ENCODE measurements at places on chromosomes 12 and 14.

DNA sequence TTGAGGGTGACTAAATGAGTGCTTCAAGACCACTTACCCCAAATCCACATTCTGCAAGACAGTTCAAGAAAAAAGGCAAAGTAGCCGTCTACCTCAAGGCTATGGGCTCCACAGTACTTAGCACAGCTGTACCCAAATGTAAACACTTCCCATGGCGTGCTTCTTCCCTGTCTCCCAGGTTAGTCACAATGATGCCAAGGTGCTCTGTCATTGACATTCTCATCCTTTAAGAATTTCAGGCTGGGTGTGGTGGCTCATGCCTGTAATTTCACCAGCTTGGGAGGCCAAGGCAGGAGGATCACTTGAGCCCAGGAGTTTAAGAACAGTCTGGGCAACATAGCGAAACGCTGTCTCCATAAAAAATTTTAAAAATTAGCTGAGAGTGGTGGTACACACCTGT lies 51.2 kb upstream of the CERS5 start:
- DNase-seq = no peak

DNA sequence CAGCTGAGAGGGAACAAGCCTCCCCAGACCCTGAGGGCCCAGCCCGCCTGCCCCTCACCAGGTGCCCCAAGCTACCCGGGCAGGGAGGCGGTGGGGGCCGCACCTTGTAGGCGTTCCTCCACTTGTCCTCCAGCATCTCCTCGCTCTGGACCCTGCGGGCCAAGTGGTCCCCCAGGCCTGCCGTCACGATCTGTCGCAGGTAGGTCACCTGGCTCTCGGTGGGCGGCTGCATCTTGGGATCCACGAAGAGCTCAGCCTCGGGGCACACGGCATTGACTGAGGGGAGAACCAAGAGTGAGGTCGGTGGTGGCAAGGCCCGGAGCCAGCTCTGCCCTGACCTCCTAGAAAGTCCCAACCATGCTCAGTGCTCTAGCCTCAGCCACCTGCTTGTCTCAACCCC lies 36.6 kb downstream of the DHX37 start:
- DNase-seq = no peak

GRCh38 chr12:113019025-113019424 lies 37.5 kb upstream of the DTX1 start:
- DNase-seq = no peak

DNA sequence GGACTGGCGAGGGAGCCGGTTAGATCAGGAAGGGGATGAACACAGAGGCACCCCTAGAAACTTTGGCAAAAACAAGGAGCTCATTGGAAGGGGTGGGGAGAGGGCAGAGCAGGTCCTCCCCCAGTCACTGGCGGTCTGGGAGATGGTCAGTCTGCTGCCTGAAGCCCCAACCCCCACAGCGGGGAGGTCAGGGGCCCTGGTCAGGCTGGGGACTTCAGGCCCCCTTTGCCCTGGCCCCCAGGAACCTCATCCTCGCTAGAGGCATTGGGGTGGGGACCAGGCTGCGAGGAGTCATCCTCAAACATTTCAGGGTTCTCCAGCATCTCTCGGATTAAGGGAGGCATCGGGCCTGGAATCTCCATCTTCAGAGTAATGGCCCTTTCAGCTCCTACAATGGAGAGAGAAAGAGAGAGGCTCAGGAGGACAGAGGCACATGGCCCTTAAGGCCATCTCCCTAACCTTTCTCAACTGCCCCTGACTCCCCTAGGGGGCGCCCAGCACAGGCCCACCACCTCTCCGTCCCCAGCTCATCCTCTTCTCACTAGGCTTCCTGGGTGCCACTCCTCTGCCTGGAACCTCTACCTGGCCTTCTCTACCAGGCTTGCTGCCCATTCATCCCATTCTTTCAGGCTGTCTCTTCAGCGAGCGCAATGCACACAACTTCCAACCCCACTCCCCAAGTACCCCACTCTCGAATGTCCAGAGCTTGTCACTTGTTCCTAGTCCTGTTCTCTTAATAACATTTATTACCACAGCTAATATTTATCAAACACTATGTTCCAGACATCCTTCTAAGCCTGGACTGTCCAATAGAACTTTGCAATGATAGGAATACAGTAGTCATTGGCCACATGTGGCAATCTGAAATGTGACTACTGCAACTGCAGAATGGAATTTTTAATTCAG lies 4.7 kb upstream of the ITGB7 start:
- DNase-seq = no peak

DNA sequence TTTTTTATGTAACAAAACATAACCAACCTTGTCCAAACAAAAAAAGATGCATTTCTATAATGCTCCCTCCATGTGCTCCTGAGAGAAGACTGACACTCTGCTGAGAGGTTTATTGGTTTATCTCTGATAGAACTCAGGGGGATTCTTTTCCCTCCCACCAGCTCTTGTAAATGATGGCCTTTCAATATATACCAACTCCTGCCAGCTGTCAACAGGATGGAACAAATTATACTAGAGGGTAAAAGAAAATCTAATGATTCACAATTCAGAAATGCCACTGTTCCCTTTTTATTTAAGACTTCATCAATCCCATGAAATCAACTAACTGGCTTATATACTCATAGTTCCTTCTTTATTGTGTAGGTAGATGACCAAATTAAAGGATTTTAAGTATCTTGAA lies 25.4 kb downstream of the PSMC1 start:
- no peak for DNase-seq

Measured in D721Med (cell line).